Fibroblast of skin of right biceps (primary cell): ENCODE measurements at places on chromosomes 11 and 22.

DNA sequence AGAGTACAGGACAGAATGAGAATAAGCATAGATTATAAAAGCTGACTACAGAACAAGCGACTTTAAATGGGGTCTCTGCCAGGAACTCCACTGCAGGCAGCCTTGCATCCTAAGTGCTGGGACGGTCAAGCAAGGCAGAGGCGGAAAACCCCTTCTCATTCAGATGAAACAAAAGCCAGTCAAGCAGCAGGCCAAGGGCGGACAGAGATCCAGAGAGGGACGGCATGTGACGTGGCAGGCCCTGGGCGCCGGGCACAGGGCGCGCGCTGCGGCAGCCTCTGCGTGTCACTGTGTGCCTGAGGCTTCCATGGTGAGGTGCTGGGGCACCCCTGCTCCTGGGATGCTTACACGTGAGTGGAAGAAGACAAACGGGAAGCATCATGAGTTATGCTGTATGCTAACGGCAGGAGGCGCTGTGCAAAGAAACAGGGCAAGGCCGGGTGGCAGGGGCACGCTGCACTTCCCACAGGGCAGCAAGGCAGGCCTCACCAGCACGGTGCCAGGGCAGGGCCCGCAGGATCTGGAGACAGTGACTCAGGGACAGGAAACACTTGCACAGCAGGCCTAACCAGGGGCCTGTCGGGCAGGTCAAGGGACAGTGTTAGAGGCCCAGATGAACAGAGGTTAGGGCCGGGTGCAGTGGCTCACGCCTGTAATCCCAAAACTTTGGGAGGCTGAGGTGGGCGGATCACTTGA is 6.2 kb downstream of the TOLLIP start:
- no peak for DNase-seq

DNA sequence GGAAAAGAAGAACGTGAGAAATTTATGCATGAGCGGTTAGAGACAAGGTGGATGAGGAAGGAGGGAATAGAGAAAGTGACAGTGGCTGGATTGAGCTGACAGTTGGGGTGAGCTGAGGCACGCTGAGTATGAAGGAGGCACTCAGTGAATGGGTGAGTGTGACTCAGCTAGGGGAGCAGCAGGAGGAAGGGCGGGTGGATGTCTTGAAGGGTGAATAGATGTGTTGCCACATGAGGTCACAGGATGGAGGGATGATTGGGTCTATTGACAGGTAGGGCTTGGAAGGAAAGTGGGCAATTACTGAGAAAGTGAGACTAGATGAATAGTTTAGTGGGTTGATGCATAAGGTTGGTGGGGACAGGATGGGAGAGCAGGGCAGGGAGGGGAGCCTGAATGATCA is 8.0 kb downstream of the IFITM10 start:
- DNase-seq: no peak

DNA sequence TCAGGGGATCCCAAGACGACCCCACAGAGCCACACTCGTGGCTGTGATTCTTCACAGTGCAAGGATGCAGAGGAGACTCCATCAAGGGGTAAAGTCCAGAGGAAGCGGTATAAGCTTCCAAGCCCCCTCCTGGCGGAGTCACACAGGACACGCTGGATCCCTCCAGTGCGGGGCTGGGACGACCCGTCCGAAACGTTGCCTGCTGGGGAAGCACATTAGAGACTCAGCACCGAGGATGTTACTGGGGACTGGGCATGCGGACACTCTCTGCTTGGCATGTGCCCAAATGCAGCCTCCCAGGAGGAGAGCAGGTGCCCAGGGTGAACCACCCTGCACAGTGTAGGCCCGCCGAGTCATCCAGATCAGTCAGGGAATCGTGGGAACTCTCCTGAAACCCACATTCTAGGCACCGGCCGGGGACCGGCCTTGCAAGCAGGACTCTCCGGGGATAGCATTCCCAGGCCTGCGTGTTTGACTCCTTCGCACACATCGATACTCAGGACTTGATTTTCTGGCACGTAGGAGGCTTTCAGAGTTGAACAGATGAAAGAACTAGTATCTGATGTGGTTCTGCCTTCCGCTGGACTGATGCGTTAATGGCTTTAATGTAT is 229.8 kb downstream of the TBC1D22A start:
- no peak for DNase-seq

DNA sequence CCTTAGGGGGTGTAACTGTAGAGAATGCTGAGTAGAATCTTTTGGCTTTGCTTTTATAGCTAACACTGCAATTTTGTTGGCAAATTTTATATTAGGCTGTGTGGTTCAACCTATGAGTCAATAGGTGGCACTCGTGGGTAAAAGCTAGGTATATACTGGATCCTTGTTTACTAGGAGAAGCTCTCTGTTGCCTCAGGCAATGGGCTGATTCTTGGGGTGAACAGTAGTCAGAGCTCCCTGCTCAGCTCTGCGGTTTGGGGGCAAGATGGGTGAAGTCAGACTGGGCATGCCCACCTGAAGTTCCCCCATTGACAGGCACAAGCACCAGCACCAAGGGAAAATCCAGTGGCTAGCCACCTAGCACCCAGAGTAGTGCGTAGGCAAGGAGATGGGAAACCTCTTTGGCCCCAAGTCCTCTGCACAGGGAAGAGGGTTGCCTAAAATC is 238.7 kb downstream of the FAM181B start:
- DNase-seq: no peak

DNA sequence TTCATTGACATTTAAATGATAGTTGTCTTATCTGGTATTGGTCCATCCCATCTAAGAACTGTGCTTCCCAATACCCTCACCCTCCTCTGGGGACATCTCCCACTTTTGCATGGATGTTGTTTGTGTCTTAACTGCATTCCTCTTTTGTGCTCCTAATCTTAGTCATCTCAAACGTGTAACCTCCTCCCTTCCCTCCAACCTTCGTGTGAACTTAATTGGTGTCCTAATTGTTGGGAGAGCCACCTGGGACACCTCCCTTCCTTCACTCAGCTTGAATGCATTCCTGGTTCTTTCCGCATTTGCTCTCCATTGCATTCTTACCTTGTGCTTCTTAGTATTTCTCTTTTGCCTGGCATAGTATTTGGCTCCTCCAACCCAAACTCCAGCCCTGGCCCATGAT is 9.8 kb upstream of the ELMOD1 start:
- DNase-seq: no peak

- DNase-seq: no peak
Measured at GRCh38 chr22:32486656-32487390, 12.2 kb downstream of the FBXO7 start.

DNA sequence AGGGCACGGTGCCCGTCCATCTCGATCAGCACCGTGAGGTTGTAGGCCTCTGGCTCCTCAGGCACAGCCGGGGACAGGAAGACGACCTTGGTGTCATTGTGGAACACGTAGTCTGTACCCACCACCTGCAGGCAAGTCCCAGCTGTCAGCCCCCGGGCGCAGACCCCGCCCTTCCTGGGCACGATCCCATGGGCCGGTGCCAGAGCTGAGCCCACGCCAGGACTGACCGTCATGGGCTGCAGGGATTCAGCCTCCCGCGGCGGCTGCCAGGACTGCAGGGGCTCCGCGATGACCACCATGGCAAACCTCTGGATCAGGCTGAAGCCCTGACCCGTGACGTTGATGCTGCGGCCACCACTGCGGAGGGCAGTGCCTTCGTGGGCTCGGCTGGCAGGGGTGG is 11.8 kb upstream of the MAPK11 start:
- DNase-seq: no peak
